Kidney epithelial cell (primary cell): ENCODE measurements at places on chromosomes 1 and 21. TPM values are rescaled to one million over a fixed set of nuclear protein-coding genes. Genes with fewer than 3 reads are reported as not detected.

DNA sequence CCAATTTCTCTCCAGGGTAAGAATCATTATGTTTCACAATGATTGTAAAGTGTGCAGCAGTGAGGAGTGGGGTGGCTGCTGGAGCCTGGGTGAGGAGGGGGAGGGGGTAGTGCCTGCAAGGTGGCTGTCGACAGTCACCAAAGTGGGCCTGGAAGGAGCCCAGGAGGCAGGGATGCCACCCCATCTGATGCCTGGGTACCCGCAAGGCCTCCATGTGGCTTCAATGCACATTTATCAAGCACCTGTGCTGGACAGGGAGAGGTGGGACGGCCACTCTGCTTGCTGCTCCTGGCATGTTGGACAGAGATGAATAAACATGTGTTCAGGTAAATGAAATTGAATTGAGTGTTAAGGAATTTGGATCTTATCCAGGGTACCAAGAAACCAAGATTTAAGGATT is 78.8 kb upstream of the DISP3 start:
- DNase-seq = no peak

GRCh38 chr1:156816561-156817328 is at the start of gene SH2D2A:
Gene SH2D2A, minus strand, starts transcription at chr1:156816848. Its CDS starts 140 bp downstream, at chr1:156816708.
- DNase-seq = no peak

GRCh38 chr21:40882192-40882915 is 35.4 kb upstream of the DSCAM start:
- DNase-seq = no peak

DNA sequence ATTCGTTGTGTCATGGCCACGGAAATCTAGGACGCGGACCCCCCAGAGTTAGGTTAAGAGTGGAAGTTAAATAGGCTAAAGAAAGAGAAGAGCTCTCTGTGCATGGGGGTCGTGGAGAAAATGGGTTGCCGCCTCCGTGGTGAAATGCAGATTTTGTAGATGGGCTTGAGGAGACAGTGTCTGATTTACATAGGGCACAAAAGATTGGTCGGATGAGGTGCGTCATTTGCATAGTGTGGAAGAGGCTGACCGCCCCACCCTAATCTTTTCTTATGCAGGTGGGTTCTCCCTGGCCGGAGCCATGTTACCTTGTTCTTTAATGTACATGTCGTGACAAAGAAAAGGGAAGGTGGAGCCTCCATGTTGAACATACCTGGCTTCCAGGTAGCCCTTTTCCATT is 14.3 kb upstream of the SLC5A9 start:
- DNase-seq = no peak

DNA sequence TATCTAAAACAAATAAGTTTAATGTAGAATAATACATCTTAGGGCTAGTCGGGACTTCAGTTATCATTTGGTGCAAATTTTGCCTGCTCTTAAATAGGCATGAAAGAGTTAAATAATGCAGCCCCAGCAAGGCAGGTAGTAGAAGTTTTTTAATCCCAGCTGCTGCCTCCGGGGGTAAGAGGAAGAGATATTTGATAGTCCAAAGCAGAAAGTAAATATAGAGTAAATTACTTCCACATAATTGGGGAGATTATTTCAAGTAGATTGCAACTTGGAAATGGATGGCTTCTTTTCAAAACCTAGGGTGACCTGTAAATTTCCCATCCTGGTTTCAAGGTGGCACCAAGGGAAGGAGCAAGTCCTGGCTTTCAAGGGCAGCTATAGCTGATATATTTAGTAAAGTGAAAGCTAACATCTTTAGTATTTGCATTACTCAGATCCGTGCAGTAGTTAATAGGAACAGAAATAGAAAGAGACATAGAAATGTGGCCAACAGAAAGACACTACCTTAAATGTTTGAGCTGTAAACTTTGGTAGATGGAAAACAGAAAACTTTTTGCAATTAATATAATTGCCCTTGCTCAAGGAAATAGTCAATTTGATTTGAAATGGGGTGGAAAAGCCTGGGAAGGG is 109.1 kb downstream of the LMO4 start:
- DNase-seq = no peak

- DNase-seq = no peak
Measured at GRCh38 chr1:115907092-115907491, 66.2 kb upstream of the NHLH2 start.

DNA sequence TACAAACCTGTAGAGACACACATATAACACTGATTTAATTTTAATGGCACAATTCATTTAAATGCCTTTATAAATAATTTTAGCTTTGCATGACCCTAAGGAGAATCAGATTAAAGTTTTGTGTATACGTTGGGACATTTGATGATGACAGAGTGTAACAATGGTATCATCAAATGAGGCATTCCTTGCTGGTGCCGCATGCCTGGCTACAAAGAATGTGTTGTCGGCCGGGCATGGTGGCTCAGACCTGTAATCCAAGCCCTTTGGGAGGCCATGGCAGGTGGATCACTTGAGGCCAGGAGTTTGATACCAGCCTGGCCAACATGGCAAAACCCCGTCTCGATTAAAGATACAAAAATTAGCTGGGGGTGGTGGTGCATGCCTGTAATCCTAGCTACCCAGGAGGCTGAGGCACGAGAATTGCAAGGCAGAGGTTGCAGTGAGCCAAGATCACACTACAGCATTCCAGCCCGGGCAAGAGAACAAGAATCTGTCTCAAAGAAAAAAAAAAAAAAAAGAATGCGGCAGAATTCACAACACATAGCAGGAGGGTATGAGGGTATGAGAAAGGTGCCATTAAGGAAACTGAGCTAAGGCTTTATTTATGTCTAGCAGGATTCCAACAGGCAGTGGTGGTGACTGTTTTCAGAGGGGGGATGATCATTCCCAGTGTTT is 58.9 kb downstream of the PTPN14 start:
- DNase-seq = no peak

DNA sequence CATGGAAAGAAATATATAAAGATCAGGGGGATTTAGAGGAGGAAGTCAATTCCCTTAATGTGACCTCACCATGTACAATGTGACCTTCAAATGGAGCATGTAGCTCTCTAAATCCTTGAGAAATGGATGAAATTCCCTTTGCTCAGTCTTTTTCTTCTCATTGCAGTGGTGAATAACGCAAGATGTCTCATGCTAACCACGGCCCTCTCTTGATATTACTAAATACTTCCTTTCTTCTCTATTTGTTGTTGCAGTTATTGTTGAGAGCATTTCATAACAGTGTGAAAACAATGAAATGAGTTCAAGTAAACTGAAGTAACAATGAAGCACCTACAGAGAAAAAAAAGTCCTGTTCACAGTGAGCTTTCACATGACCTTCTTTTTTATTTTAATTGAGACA is 55.6 kb downstream of the ZNF281 start:
- DNase-seq = no peak

CFHR3 gene
- total RNA-seq = not detected in 2 replicates

ST6GALNAC5 gene
- total RNA-seq = 9.4 and 10.8 TPM in 2 replicates
